ENCODE measurements at places on chromosomes 5 and 9. TPM values are rescaled to one million over a fixed set of nuclear protein-coding genes. Genes with fewer than 3 reads are reported as not detected.

The ITK gene
- not detected for total RNA-seq

- DNase-seq: no peak
- H3K27me3 ChIP-seq: no peaks in the 10 kb centered on the region
- H3K4me3 ChIP-seq: no peak overlapping the region
- H3K27ac ChIP-seq: no peak overlapping the region
These were observed 106.2 kb downstream of the CEMIP2 start for GRCh38 chr9:71662082-71662481.

The PCDHB10 gene
- total RNA-seq: 1.2 TPM

DNA sequence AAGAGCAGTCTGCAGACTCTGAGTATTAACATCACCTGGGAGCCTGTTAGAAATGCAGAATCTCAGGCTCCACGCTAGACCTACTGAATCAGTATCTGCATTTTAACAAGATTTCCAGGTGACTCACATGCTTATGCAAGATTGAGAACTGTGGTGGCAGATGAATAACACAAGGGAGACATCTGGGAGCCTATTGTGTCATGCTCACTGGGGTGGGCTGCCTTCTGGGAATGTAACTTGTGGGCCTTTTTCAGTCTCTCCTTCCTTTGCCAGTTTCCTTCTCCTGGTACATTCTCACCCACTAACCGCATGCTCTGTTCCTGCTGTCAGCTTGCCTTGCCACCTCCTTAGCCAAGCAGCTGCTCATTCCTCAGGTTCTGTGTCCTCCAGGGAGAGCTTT, 176.6 kb upstream of the C9orf72 start:
- no peaks in the 10 kb centered on the region for H3K27me3 ChIP-seq
- H3K36me3 ChIP-seq: no peaks in the 10 kb centered on the region
- H3K4me1 ChIP-seq: no peaks in the 10 kb centered on the region

The NR5A1 gene
- total RNA-seq: not detected

The C5orf58 gene
- not detected for total RNA-seq

- no peaks in the 10 kb centered on the region for H3K36me3 ChIP-seq
- no peaks in the 10 kb centered on the region for H3K27me3 ChIP-seq
- no peak overlapping the region for H3K27ac ChIP-seq
These were observed 132.1 kb downstream of the PALM2AKAP2 start for GRCh38 chr9:109912082-109912582.

Measured in Calu3 (cell line).